Stimulated activated CD8-positive, alpha-beta memory T cell treated with anti-CD3 and anti-CD28 coated beads, Interleukin-7, amount 100 ng/mL, for 1 hour (primary cell): ENCODE measurements at places on chromosomes 1 and 21.

DNA sequence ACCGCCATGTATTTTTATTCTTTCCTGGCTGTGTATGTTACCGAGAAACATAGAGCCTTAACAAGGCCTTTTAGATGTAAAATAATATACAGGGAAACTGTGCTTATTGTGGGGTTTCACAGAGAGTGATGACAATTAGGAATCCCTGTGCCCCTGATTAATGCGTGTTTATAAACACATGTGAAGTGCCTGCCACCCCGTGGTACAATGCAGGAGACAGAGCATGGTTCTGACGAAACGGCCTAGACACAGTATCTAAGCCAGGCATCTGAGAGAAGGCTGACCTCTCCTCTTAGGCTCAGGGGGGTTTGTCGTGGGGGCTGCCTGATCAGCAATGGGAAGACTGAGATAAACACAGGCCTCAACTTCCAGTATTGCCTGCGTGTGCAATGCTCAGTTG lies 200.0 kb downstream of the AJAP1 start:
- DNase-seq = no peak

DNA sequence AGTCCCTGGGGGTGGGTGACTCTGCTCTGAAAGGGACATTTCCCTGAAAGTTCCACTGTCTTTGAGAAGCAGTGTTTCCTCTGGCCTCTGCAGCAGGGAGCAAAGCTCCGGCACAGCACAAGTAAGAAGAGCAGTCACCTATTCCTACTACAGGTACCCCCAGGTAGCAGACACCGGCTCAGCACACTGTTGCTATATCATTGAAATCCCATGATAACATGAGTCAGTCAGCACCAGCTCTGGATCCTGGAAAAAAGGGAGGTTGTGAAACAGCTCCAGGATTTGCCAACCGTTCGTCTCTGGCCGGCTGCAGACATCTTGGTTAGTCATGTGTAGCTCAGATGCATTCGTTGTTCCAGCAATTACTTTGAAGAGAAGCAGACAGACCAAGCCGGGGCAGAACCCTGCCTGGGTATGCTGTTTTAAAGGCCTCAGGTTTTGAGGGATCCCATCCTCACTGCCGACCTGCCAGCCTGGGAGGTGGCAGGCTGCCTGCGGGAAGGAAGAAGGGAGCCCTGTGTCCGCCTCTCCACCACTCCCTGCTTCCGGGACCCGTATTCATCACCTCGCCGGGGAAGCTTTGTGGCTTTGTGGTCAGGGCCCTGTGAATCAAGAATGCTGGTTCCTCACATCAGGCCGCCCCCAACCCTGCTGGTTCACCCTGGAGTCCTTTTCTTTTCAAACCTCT lies 139.2 kb downstream of the CLIC6 start:
- peak; percentile 23 for DNase-seq

- DNase-seq = no peak
Measured at GRCh38 chr1:161978011-161978790, 45.5 kb downstream of the OLFML2B start.

GRCh38 chr1:7257225-7257624 lies 472.0 kb downstream of the CAMTA1 start:
- DNase-seq = no peak

GRCh38 chr1:220272841-220273090 lies 513 bp upstream of the RAB3GAP2 start:
- DNase-seq = no peak

DNA sequence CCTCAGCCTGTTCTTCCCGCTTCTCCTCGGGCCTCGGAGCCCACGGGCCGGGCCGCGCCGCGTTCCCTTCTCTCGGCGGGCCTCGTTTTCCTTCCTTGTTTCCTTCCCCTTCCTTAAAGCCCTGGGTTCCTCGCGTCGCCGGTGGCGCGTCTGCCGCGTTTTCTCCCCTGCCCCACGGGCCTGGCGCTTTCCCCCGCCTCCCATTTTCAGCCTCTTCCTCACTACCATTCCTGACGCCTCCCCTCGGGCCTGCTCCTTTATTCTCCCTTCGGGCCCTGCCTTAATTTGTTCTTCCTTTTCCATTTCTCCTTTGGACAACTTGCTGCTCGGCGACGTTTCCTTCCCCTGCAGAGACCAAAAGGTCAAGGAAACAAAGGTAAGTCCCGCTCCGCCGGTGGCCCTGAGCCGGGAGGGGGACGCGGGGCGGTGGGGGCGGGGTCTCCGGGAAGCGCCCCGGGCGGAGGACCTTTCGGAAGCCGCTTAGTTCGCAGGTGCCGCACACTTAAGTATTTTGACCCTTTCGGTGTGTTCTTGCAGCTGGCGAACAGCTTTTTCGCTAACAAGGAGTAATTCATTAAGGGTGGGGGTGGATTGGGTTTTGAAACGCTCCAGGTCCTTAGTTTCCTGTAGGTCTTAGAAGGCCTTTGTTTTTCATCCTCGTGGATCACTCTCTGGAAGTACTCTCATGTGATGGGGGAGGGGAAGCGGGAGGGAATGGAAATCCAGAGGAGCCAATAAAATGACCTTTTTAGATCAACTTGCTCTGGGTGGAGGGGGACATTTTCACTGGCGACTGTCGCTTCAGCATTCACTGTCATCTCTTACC lies 780 bp downstream of the YTHDF2 start:
- DNase-seq = peak; percentile 10

DNA sequence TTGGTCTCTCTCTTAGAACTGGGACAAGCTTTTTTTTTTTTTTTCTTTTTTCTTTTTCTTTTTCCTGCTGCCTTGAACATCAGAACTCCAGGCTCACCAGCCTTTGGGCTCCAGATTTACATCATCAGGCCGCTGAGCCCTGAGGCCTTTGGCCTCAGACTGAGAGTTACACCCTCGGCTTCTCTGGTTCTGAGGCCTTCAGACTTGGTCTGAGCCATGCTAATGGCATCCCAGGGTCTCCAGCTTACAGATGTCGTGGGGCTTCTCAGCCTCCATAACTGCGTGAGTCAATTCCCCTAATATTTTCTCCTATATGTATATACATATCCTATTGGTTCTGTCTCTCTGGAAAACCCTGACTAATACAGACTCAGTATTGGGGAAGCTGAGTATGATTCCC lies 36.5 kb upstream of the RC3H1 start:
- DNase-seq = no peak

- no peak for DNase-seq
Measured at GRCh38 chr1:15803380-15803779, 4.1 kb downstream of the UQCRHL start.

DNA sequence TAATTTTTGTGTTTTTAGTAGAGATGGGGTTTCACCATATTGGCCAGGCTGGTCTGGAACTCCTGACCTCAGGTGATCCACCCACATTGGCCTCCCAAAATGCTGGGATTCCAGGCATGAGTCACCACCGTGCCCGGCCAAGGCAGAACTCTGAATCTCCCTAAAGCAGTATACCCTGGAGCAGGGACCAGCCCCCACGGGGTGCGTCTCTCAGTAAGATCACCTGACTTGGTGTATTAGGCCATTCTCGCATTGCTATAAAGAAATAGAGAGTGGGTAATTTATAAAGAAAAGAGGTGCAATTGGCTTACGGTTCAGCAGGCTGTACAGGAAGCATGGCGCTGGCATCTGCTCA lies 14.2 kb downstream of the DFFB start:
- no peak for DNase-seq

DNA sequence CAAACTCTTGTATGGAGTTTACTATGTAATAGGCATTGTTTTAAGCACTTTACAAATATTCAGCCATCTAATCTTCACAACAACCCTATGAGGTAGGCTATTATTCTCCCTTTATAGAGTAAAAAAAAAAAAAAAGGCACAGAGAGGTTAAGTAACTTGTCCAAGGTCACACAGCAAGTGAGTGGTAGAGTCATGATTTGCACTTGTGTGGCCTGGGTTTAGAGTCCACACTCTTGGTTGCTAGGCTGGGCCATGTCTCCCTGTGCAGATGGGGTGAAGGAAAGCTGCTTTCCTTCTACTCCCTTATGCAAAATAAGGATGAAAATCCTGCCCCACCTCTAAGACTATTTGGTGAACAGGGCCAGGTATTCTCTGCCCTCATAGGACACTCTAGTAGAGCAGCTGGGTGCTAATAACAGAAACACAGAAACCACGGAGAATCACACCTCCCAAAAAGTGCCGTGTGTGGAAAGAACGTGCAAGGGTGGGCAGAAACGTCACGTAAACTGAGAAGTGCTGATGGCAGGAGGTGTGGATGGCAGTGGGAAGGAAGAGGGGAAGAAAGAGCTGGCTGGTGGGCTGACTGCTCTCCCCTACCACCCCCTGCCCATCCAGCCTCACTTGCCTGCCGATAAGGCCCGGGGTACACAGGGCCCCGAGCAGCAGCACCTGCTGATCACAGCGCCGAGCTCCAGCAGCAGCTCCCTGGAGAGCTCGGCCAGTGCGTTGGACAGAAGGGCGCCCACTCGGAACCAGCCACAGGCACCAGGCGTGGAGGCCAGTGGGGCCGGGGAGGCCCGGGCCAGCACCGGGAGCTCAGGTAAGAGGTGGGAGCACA lies 28.3 kb upstream of the VPS13D start:
- no peak for DNase-seq

DNA sequence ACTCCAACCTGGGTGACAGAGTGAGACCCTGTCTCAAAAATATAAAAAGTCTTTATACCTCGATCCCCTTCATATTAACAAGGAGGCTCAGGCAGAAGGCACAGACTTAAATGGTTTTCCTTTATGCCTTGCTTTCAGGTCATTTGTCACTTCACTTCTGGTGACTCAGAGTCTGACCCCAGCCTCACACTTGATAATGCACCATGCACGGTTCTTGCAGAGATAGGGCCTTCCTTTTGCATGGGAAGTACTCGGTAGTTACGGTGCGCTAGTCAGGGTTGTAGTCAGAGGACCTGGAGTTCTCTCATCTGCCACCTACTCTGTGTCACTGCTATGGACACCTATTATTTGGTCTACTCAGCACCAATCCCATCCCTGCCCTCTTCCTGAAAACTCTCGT lies 43.6 kb upstream of the BMP8B start:
- no peak for DNase-seq

GRCh38 chr1:157894613-157895165 lies 53.1 kb upstream of the CD5L start:
- no peak for DNase-seq

- DNase-seq = no peak
Measured at GRCh38 chr1:66326867-66327266, 207.1 kb upstream of the SGIP1 start.

- no peak for DNase-seq
Measured at GRCh38 chr1:151294742-151295462, 12.8 kb downstream of the ZNF687 start.

- DNase-seq = no peak
Measured at GRCh38 chr1:71843012-71843411, 439.3 kb downstream of the NEGR1 start.
